Kidney glomerular epithelial cell (primary cell): ENCODE measurements at places on chromosomes 2 and 18.

DNA sequence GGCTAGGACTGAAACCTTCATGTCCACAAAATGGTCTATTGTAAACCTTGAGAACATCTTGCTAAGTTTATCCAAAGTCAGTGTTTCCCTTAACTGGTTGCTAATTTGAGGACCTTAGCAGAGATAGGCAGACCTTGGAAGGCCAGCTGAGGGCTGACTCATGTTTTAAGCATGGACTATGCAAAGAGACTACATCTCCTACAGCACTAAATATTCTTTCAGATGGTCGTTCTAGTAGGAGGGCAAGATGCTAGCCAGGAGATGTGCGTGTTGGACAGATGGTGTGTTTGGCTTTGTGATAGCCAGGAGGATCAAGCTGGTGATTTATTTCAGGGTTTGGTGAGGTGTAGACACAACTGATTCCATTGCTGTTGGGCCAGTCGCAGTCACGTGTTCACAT lies 75.8 kb downstream of the NRP2 start:
- DNase-seq, result no peak

DNA sequence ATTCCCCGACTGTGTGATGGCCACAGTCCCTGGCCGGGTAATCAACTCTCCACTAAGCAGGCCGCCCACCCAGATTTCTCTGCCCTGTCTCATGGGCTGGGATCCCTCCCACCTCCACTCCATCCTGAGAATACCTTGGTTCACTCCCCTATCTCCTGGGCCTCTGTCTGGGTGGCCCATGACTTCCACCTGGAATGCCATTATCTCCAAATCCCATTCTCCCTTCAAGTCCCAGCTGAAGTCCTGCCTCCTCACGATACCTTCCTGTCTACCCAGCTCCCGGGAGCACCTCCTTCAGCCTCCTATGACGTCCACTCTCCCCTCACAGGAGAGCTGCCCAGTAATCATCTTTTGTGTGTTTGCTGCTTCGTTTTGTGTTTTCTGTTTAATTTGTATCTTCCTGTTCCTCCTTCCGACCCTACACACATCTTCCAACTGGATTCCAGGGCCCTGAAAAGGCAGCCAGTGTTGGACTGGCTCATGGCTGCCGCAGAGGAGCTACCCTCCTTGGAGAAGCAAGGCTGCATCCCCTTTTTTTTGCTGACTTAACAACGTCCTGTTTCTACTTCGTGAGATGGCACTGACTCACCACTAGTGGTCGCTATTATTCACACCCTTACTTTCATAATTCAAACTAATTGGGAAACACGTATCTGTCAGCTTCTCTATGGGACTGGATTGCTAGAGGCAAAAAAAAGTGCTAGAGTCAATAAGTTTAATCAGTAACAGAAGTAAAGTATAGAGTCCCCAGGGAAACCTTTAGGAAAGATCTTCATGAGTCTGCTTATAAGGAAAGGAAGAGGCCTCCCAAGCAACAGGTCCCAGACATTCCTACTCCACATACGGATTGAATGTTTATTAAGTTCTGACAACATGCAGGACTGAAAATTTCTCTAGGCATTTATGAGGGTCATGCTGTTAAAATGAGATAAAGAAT lies 171.9 kb upstream of the GATA6 start:
- peak; percentile 51 for DNase-seq

GRCh38 chr18:28916456-28916855 lies 739.5 kb upstream of the CDH2 start:
- DNase-seq, result no peak

DNA sequence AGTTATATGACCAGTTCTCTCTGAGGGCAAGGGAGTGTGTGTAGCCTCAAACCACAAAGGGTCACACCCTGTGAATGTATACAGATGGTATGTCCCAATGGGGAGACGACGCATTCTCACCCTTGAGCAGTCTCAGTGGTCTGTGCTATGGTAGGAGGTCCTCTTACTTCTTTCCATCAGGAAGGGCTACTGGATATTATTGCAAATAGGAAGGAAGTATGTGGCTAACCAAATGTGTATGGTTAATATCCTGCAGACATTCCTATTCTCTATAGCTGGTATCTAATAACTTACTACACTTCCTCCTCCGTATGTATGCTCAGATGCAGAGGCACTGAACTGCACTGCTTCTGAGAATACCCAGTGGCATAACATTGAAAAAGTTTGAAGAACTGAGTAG lies 306.7 kb upstream of the CCDC68 start:
- DNase-seq, result no peak

DNA sequence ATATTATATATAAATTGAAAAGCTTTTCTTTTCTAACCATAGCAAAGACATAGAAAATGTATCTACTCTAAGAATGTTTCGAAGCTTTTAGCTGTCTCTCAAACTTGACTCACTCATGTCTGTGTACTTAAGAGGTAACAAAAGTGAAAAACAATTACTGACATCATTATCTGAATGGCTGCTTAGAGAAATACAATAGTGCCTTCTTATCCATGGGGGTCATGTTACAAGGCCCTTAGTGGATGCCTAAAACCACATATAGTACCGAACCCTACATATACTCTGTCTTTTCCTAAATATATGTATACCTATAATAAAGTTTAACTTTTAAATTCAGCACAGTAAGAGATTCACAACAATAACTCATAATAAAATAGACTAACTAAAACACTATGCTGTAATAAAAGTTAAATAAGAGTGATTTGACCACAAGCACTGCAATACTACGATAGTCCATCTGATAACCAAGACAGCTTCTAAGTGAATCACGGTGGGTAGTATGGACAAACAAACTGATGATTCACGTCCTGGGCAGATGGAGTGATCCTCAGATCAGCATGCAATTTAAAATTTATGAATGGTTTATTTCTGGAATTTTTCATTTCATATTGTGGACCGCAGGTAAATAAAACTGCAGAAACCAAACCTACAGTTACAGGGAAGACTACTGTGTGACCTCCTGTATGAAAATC lies 246.2 kb downstream of the XIRP2 start:
- peak; percentile 61 for DNase-seq
